ENCODE measurements at places on chromosomes 4 and X.

DNA sequence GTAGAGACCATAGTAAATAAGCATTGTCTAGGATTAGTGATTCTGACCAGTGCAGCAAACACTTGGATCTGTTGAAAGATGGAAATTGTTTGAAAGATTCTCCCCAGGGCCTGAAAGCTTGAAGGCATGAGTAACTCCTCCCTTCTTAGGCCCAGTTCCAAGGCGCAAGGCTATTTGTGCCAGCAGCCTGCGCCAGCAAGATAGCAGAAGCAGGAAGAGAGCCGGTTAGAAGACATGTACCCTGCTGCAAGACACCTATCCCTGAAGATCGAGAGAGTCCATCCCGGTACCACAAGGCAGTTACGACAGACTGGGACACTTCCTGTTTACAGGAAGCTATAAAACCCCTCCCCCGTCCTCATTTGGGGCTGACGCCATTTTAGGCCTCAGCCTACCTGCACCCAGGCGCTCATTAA is 72.4 kb upstream of the JADE1 start:
- DNase-seq = peak; percentile 50

GRCh38 chr4:2281575-2282343 is 19.9 kb upstream of the MXD4 start:
- peak; percentile 24 for DNase-seq

DNA sequence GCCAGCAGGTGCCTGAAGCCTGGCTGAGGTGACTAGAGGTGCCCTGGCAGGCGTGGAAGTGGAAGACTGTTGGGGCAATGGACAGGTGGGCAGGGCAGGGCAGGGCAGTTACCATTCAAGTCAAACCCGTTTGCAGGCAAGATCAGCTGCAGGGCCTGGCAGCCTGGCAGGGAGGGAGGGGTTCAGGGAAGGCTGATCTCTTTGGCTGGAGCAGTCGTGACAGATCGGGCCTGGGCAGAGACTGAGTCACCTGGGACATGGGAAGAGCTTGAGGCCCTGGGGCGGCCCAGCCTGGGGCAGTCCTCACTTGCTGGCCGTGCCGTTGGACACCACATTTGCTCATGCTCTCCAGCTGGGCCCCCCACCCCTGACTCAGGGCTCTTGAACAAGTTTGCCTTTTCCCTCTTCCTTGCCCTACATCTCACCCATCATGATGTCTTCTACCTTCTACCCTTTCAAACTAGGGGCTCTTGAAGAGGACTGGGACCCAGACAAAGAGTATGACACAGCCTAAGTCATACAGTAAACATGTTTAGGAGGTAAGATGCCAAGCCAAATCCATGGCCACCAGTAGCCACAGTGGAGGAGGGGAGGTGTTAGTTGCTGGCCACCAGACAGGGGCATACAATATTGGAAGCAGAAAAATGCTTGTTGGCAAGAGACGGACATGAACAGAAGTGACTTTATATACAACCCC is 2.0 kb upstream of the ZNF185 start:
- no peak for DNase-seq

DNA sequence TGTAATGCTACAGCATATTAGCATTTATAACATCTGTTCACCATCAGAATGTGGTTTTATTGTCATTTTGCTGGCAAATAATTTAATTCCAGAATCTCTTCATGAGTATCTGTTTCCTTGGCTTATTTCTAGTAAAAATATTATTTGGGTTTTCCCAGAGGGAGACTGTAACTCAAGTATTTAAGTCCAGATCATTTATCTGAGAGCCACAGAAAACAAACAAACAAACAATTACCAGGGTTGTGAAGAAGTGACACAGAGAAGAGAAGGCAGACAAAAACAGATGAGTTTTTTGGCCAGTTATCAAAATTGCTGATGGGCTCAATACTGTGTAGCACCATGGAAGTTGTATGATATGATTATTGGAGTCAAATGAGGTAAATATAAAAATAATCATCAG is 515.1 kb downstream of the TECRL start:
- DNase-seq = no peak

DNA sequence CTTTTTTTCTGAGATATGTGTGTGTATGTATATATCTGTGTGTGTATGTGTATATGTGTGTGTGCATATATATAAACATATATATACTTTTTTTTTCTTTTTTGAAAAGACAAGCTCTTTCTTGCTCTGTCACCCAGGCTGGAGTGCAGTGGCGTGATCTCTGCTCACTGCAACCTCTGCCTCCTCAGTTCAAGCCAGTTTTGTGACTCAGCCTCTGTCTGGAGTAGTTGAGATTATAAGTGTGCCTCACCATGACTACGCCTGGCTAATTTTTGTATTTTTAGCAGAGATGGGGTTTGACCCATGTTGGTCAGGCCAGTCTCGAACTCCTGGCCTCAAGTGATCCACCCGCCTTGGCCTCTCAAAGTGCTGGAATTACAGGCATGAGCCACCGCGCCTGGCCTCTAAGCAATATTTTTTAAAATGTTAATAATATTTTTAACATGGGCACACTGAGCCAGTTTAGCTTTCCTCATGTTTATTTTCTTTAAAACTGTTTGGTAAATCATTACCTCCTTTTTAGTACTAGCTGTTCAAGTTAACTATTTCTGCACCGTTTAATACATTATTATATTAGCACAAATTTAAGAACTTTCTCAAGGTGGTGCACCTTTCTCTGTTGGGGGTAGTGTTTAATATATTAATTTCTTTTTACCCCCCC is 33.3 kb downstream of the BBS12 start:
- DNase-seq = no peak

- DNase-seq = peak; percentile 74
Observed at GRCh38 chrX:373641-374471, 12.9 kb downstream of the PPP2R3B start.

Measured in left ventricle myocardium superior (tissue), 1 donor.